Spleen (tissue), 13 donors: ENCODE measurements at places on chromosomes 4 and X. TPM values are rescaled to one million over a fixed set of nuclear protein-coding genes. Genes with fewer than 3 reads are reported as not detected.

The TBX22 gene
- not detected for total RNA-seq

The LSM6 gene
- 38.6 TPM for total RNA-seq

The LRCH2 gene
- 2.5 TPM for total RNA-seq

DNA sequence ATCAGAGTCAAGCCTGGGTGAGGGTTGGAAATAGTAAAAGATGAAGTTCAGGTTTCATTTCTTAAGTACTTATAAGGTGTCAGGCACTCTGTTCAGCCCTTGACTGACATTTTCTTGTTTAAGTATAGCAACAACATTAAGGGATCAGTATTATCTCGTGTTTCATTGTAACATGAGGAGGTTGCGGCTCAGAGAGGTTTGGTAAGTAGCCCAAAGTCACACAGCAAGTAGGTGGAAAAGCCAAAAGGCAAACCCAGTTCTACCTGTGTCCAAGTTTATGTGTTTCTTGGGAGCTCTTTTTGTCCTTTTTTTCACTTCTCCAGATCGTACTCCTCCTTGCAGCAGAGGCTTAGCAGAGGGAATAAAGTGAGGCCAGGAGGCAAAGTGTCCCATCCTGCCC lies 337.5 kb upstream of the KLF3 start:
- no peaks in the 10 kb centered on the region for H3K36me3 ChIP-seq
- no peak for DNase-seq

The PDCL2 gene
- not detected for total RNA-seq

The NHSL2 gene
- 20.8 TPM for total RNA-seq

The PPEF2 gene
- 0.23 TPM for total RNA-seq

DNA sequence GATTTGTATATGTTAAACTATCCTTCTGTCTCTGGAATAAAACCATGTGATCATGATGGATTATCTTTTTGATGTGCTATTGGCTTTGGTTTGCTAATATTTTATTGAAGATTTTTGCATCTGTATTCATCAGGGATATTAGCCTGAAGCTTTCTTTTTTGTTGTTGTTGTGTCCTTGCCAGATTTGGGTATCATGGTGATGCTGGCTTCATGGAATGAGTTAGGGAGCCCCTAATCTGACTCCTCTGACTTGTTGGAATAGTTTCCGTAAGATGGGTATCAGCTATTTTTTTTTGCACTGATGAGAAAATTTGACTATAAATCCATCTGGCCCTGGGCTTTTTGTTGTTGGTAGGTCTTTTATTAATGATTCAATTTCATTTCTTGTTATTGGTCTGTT lies 45.7 kb downstream of the ATP10D start:
- H3K4me1 ChIP-seq, result peaks cover 29% of the 10 kb centered on the region
- H3K27me3 ChIP-seq, result no peaks in the 10 kb centered on the region
- no peak for DNase-seq

- no peak for DNase-seq
- H3K36me3 ChIP-seq, result peaks cover 18% of the 10 kb centered on the region
- H3K27me3 ChIP-seq, result no peaks in the 10 kb centered on the region
- H3K27ac ChIP-seq, result peak overlapping the region; percentile 84
- peaks cover 20% of the 10 kb centered on the region for H3K4me1 ChIP-seq
- H3K4me3 ChIP-seq, result peak overlapping the region; percentile 61
These were observed 730 bp downstream of the VBP1 start for GRCh38 chrX:155216940-155217440.

DNA sequence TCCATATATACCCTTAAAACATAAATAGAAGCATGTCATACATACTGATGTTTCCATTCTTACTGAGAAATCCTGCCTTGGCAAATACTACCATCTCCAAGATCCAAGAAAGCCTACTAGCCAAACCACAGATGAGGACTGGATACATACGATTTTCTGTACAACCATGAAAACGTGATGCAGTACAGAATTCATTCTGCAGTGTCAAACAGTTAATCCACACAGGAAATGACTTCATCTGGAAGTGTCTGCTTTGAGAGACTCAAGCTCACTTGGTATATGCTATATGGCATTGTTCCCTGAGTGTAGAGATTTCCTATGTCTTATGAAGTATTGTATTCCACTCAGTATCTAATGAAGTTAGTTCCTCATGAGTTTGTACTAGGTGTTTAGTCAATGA lies 94.3 kb downstream of the CT47B1 start:
- no peaks in the 10 kb centered on the region for H3K36me3 ChIP-seq

The MAGEC3 gene
- not detected for total RNA-seq

- H3K36me3 ChIP-seq, result no peaks in the 10 kb centered on the region
- H3K4me1 ChIP-seq, result no peaks in the 10 kb centered on the region
- H3K27ac ChIP-seq, result no peak overlapping the region
These were observed 22.5 kb downstream of the DMD start for GRCh38 chrX:33188881-33189280.

DNA sequence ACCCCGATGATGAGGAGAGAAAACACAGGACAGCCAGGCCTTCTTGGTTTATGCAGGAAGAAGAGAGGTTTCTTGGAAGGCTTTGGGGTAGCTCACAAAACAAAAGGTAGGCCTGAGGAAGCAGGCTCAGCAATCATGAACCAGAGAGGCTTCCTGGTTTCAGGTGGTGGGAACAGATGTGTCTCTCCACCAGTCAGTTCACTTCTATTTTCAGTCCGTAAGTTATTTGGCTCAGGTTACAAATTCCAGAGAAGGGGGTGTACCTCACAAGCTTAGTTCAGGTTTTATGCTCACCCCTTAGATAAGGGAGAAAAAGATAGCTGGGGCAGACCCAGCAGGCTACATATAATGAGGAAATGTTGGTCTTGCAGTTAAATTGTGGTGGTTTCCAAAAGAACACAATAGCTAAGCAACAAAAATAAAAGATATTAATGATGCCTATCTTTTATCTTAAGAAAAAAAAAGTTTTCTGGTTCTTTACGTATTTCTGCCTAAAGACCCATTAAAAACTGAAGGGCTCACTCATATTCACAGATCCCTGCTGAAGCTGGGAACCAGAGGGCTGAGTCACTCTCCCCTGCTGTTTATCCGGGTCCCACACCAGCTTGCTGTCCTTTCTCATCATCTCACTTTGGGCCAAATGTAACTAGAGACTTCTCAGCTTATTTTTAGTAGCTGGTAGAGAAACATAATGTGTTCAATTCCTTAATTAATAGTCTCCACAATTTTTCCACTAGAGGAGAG lies 177.0 kb downstream of the CAMK2D start:
- no peaks in the 10 kb centered on the region for H3K36me3 ChIP-seq
- H3K4me1 ChIP-seq, result no peaks in the 10 kb centered on the region
- H3K27me3 ChIP-seq, result no peaks in the 10 kb centered on the region

The SH3D19 gene
- total RNA-seq, result 25.8 TPM

The ATP10D gene
- total RNA-seq, result 79.1 TPM

GRCh38 chr4:80751200-80751599 lies 279.3 kb upstream of the BMP3 start:
- H3K36me3 ChIP-seq, result no peaks in the 10 kb centered on the region
- H3K27ac ChIP-seq, result no peak overlapping the region
- no peak overlapping the region for H3K4me3 ChIP-seq
- no peaks in the 10 kb centered on the region for H3K4me1 ChIP-seq

The MSX1 gene
- 2.8 TPM for total RNA-seq

The RIPPLY1 gene
- total RNA-seq, result not detected

The REELD1 gene
- total RNA-seq, result 0.79 TPM

DNA sequence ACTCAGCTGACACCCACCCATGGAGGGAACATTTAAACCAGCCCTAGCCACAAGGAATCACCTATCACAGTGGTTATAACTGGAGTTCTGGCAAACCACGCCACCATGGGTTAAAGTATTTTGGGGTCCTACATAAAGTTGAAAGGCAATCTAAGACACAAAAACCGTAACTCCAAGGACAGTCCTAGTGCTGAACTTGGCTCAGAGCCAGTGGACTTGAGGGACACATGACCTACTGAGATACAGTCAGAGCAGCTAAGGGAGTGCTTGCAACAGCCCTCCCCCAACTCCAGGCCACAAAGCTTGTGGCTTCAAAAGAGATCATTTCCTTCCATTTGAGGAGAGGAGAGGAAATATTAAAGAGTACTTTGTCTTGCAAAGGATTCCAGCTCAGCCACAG lies 300.5 kb downstream of the FGF13 start:
- no peaks in the 10 kb centered on the region for H3K4me1 ChIP-seq
- DNase-seq, result no peak
- H3K4me3 ChIP-seq, result no peak overlapping the region
